Right lung (tissue), 10 donors: ENCODE measurements at places on chromosomes 2 and 18. TPM values are rescaled to one million over a fixed set of nuclear protein-coding genes. Genes with fewer than 3 reads are reported as not detected.

The CROCC2 gene
- 2.7 TPM for polyA plus RNA-seq

The NAT8 gene
- polyA plus RNA-seq: 1.3 TPM

- DNase-seq: no peak
These were observed 13.0 kb upstream of the IL1RN start for GRCh38 chr2:113114224-113114945.

DNA sequence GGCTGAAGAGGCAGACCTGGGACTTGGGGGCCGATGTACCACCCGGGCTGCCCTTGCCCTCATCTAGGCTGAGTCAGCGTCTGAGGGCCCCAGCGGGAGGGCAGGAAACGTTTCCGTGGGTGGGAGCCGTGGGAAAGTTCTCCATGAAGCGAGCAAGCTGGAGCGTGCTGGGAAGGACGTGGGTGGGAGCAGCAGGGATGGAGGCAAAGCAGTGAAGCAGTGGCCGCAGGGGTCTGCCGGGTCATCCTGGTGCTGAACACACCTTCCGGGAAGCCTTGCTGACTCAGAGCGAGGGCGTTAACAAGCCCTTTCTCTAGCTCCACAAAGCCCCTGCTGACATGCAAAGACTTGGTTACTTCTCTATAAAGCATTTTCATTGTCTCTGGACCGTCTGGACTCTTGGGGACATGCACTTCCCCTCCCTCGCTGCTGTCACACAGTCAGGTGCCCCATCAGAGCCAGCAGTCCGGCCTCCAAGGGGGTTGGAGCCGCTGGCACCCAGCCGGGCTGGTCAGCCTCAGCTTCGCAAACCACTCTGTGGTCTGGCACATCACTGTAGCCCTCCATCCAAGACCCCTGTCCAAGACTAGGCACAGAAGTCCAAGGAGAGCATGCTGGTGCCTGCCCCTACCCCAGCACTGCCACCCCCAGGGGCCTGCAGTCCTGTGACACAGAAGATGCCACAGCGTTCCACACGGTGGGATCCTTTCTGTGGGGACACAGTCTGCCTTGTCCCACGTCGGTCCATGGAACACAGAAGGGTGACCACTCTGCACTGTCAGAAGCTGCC lies 115.1 kb upstream of the GPC1 start:
- no peak for DNase-seq

DNA sequence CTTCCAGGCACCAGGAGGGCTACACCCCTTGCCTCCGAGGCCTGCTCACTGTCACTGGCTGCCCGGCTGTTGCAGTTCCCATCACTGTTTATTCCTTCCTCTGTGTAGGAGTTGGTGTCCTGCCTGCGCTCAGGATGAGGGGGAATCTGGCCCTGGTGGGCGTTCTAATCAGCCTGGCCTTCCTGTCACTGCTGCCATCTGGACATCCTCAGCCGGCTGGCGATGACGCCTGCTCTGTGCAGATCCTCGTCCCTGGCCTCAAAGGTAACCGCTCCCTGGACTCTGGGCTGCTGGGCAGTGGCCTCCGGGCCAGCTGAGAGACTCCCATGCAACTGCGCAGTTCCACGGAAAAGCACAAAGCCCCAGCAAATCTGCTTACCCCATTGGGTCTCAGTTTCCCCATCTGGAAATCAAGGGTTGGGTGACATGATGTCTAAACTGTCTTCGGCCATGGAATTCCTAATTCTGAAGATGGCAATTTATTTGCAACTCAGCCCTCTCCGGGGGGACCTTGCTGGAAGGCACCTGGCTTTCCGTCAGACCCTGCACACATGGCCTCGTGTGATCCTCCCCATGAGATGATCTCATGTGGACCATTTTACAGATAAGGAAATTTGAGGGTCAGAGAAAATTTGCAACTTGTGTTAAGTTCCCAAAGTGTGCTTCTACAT lies 9.4 kb downstream of the COLEC11 start:
- no peak for DNase-seq

The RIF1 gene
- 24.0 TPM for polyA plus RNA-seq

GRCh38 chr2:105409717-105410116 lies 10.9 kb upstream of the FHL2 start:
- DNase-seq: no peak

The GPR75 gene
- polyA plus RNA-seq: 3.3 TPM

DNA sequence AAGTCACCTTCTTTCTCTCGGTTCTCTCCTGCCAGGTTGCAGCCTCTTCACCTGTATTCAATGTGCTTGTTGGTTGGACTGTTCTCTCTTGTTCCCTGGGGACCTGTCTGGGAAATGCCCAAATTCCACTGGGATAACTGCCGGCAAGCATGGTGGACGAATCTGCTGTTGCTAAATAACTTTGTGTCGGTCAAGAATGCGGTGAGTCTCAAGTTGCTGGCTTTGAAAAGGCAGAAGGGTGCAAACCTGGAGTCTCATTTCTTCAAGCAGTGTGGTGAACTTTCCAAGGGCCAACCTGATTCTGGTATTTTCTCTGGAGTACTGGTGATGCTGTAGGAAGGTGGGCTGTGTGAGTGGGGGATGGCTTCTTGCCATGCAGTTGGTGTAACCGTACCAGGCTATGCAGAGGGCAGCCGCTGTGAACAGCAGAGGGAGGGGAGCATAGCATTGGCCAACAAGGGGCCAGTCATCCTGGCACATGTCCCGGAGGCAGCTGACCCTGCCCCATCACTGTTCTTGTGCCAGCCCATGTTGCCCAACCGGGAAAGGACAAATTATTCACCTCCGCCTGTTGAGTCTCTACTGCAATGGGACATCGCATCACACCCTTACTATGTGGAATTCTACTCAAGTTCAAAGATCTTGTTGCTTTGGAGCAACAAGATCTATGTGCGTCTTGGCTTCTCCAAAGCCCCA lies 88.1 kb upstream of the SEC11C start:
- DNase-seq: no peak

DNA sequence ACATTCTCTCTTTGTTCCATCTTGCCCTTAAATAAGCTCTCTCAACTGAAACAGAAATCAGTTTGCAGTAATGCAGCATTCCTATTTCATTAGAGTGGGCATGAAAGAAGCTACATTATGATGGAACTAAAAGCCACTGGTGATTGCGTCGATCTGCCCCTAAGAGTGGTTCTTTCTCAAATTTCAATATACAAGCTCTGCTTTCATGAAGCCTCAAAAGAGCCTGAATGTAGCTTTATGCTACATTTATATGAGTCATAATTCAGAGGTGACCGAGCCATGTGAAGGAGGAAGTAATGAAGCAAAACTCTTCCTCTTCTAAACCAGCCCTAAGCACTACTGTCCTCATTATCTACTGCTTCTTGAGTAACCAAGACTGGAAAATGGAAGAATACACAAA lies 64.8 kb upstream of the CYTIP start:
- no peak for DNase-seq

GRCh38 chr2:161207941-161208340 lies 47.7 kb downstream of the TANK start:
- DNase-seq: no peak

DNA sequence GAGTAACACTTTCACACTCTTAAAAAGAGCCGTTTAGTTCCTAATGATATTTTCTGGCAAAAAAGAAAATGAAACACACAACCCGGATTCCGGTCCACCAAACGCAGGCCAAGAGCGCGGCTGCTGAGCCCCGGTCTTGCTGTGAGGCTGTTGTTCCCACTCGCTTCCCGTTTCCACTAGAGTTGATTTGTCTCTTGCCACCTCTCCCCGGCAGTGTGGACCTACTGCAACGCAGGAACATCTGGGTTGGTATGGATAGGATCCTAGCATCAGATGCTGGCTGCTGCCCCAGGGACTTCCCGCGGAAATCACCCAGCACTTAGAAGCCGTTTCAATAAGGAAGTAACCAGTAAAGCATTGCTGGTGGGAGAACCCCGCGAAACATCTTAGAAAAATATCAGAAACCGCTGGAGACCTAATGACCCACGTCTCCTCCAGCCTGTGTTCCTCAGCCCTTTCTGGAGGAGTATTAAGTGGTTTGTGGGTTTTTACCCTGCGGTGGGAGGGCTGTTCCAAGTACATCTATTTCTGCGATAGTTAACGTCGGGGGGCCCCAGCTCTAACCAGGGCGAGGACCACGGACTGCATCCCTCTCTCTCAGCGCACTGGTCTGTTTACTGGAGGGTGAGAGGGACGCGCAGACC lies 939 bp downstream of the DOCK10 start:
- peak; percentile 36 for DNase-seq

- DNase-seq: no peak
These were observed 122.6 kb upstream of the DNAJC10 start for GRCh38 chr2:182593394-182593975.

DNA sequence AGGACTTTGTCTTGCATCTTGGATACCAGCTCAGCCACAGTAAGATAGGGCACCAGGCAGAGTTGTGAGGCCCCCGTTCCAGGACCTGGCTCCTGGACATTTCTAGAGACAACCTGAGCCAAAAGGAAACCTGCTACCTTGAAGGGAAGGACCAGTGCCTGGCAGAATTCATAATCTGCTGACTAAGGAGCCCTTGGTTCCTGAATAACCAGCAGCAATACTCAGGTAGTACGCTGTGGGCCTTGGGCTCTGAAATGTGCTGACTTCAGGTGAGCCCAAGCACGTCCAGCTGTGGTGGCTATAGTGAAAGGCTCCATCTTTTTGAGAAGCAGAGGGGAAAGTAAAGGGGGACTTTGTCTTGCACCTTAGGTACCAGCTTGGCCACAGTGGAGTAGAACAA lies 28.5 kb downstream of the SERPINB11 start:
- DNase-seq: no peak

The ADI1 gene
- 36.5 TPM for polyA plus RNA-seq

DNA sequence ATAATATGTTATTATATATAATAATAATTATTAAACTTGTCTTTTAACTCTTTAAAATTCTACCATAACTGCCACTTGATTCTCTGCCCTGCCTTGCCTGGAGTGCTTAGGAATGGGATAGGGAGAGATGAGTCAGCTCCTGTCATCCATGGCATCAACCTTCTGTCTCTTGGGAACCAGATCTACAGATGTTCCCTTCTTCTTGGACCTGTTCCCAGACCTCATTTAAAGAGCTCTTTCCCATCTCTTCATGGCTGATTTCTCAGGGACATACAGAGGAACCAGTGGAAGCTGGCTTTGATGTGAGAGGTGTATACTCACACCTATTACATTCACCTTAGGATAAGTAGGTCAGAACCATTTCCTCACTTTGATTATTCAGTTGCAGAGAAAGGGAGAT lies 155.3 kb upstream of the MYO3B start:
- DNase-seq: no peak

DNA sequence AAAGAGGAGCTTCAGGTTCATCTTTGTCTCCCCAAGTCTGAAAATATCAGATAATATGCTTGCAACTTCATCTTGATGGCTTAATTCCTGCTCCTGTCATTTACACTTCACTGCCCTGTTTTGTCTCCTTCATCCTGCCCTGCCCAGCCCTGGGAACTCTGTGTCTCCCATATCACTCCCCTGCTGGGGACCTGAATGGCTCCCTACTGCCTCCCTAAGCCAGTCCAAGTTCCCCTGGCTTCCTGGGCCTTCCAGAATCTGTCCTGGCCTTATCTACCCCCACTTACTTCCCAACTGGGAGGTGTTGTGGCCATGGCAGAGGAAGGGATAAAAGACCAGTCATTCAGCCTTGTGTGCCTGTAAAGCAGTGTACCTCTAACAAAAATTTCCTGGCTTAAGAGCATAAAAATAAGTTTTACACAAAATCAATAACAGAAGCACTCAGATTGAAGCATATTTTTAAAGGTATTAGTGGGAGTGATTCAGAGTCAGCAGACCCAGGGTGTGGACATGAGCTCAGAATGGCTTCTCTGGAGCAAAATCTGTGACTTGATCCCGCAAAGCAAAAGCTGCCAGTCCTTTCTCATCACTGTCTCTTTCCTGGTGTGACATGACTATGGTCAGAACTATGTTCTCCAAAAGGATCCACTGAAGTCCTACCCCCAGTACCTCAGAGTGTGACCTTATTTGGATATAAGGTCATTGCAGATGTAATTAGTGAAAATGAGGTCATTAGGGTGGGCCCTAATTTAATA lies 59.1 kb downstream of the INO80C start:
- no peak for DNase-seq

The KCMF1 gene
- 53.7 TPM for polyA plus RNA-seq

DNA sequence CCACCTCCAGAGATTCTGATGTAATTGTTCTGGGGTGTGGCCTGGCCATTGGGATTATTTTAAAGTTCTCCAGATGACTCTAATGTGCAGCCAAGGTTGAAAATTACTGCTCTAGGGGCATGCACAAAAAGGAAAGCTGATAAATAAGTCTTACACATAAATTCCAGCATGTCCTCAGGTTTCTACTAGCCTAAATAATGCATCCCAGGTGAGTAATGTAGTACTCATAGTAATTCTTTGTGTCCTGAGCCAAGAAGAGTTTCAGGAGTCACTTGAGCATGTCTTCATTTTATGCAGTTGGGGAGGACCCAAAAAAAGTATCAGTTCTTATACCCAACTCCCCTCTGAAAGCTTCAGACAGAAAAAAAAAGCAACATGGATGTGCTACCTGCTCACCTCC lies 130.1 kb upstream of the SP5 start:
- no peak for DNase-seq

The ASB18 gene
- polyA plus RNA-seq: 0.06 TPM

GRCh38 chr2:40388161-40388560 lies 63.7 kb downstream of the SLC8A1 start:
- no peak for DNase-seq

The RBM43 gene
- 26.0 TPM for polyA plus RNA-seq

The VIL1 gene
- polyA plus RNA-seq: 2.1 TPM

GRCh38 chr2:106189764-106190468 lies 4.2 kb downstream of the UXS1 start:
- DNase-seq: no peak

The PROKR1 gene
- polyA plus RNA-seq: 0.08 TPM

- no peak for DNase-seq
These were observed 382.8 kb downstream of the OSR1 start for GRCh38 chr2:18975506-18976167.

DNA sequence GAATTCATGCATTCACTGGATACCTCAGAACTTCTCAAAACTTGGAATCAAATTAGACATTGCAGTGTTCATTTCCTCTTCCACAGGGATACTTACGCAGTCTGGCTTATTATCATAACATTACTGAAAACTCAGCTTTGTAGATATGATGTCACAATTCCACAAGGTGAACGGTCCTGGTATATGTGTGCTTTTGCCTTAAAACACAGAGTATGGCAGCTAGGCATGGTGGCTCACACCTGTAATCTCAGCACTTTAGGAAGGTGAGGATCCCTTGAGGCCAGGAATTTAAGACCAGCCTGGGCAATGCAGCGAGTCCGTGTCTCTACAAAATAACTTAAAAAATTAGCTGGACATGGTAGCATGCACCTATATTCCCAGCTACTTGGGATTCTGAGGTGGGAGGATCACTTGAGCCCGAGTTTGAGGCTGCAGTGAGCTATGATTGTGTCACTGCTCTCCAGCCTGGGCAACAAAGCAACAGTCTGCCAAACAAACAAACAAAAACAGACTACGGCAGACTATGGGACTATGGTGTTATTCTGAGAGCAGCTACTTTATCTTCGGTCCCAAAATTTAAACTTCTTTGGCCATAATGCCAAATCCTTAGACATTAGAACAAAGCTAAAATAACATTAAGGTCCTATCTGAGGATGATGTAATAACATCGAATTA lies 1191.9 kb upstream of the SLC39A10 start:
- DNase-seq: no peak

- no peak for DNase-seq
These were observed 10.7 kb downstream of the IL1RL2 start for GRCh38 chr2:102197389-102198137.

- DNase-seq: no peak
These were observed 9.6 kb downstream of the CFAP221 start for GRCh38 chr2:119553687-119554344.
